ENCODE measurements at places on chromosomes 11 and 22.
A peak's percentile ranks its signal among the peaks of the same experiment; 100 is the strongest.

DNA sequence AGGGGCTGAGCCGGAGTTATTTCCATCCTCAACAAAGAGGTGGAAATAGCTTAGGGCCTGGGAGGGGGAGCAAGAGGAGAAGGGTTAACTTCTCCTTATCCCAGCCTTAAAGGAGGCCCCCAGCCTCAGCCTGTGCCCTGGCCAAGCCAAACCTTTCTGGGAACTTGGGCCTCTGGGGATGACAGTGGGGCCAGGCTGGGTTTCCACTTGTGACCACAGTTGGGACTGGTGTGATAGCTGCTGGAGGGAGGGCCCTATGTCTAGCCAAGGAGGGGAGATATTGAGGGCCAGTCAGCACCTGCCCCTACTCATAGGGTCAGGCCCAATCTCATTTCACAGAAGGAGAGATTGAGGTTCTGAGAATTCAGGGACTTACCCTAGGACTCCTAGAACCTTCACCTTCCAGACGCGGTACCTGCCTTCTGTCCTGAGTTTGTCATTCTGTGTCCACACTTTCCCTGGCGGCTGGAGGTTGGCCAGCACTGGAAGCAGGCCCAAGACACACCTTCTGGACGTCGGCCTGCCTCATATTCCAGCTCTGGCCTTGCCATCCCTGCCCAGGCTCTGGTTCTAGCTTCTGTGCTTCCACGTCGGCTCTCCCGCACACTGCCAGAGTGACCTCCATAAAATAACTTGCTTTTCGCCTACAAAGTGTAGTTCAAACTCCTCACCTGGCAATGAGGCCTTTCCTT lies 3.1 kb downstream of the RELT start:
- DNase-seq = no peak

- DNase-seq = no peak
Measured at GRCh38 chr11:117221775-117222517, 9.9 kb downstream of the PCSK7 start.

DNA sequence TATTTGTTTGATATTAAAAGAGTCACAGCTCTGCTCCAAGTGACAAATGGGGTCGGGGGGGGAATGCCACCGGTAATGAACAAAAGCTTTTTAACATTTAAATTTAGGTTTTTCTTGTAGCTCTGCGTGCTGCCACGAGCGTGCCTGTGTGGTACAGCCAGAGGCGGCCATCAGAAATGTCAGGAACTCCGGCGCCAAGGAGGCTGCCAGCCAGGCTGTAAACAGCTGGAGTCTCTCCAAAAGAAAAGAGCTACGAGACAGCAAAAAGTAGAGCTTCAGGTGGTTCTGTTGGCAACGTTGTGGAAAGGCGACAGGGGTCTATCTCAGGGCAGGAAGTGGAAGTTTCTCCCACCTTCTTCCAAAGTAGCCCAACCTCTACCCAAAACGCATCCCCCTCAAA lies 532.8 kb downstream of the OPCML start:
- no peak for DNase-seq

GRCh38 chr22:20587206-20587958 lies 80.0 kb downstream of the MED15 start:
- no peak for DNase-seq

DNA sequence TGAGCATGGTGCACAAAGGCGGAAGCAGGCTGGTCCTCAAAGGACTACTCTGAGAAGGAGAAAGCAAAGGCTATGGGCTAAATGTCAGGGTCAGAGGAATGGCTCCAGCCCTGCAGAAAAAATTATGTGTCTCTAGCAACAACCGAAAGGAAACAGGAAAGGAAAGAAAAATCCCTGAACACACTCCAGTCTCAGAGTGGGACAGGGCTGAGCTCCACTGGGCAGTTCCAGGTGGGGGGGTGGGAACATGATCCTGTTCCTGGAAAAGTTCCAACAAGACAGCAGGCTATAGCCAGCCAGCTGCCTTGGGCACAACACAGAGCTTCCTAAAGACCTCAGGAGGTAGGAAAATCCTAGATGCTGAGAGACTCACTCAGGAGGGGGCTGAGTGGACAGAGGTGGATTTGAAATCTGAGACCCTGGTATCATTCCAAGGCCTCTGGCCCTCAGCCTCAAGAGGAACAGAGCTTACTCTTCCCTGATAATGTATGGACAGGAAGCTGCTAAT lies 1088.2 kb downstream of the TBC1D22A start:
- no peak for DNase-seq

- no peak for DNase-seq
Measured at GRCh38 chr22:21012446-21013407, 2.2 kb upstream of the P2RX6 start.

DNA sequence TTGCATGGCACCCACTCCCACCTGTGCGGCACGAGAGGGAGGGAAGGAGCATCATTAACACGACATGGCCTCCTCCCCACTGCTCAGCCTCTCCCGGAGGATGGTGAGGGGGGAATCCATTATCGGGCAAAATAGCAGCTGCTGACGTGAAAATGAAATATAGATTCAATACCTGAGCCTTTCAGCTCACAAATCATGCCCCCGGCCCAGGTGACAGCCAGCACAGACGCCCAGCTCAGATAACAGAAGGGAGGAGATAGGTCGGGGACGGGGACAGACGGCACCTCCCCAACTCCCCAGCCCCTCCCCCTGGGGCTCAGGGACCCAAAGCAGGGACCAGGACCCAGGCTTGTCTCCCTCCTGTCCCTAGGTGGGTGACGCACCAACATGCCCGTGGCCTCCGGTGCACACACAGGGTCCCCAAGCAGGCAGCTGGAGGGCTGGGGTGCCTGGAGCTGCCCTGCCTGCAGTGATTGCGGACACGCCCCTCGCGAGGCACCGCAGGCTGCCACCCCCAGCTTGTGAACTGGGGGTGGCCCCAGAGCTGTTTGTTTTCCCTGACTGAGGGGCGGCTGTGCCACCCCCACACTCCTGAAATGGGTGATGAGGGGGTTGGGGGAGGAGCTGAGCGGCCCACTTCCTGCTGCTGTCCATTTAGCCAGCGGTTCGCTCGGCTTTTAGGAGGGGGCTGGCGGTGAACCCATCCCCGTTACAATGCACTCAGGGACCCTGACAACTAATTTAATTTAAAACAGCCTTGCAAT lies 31.7 kb downstream of the FLRT1 start:
- DNase-seq = peak; percentile 26

DNA sequence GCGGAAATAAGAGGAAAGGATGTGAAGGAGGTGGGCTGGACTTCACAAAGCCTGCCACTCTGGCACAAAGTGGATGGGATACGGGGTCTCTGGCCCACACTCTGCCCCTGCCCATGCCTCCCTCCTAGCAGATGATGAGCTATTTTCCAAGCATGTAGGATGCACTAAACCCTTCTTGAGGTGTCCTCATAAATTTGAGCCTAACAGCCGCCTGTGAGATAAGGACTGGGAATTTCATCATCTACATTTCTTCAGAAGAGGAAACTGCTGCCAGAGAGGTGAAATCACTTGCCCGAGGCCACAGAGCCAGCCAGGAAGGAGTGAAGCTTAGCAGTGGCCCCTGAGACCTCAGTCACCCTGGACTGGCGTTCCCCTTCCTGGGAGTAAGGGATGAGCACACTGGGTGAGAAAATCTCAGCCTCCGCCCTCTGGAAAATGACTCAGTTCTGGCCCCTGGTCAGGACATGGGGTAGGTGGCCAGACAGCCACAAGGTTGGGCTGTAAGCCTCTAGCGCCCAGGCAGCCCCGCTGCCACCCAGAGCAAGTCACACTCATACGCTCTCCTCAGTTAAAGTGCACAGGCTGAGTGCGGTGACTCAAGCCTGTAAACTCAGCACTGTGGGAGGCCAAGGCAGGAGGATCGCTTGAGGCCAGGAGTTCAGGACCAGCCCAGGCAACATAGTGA lies 27.9 kb downstream of the MB start:
- DNase-seq = no peak

DNA sequence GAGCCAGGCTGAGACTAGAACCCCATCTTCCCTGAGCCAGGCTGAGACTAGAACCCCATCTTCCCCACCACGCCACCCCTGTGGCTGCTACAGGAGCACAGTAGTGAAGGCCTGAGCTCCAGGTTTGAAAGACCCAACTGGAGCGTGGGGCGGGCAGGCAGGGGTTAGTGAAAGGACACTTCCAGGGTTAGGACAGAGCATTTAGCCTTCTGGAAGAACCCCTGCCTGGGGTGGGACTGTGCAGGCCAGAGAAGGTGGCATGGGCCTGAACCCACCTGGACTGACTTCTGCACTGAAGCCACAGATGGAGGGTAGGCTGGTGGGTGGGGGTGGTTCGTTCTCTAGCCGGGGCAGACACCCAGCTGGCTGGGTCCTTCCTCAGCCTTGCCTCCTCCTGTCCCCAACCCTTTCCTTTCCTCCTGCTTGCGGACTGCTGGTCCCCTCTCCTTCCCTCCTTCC lies 24.1 kb downstream of the SUN2 start:
- DNase-seq = no peak

- DNase-seq = no peak
Measured at GRCh38 chr22:22099833-22100812, 117.5 kb upstream of the TOP3B start.

- DNase-seq = peak; percentile 31
Measured at GRCh38 chr11:17760102-17761029, 25.8 kb downstream of the KCNC1 start.

DNA sequence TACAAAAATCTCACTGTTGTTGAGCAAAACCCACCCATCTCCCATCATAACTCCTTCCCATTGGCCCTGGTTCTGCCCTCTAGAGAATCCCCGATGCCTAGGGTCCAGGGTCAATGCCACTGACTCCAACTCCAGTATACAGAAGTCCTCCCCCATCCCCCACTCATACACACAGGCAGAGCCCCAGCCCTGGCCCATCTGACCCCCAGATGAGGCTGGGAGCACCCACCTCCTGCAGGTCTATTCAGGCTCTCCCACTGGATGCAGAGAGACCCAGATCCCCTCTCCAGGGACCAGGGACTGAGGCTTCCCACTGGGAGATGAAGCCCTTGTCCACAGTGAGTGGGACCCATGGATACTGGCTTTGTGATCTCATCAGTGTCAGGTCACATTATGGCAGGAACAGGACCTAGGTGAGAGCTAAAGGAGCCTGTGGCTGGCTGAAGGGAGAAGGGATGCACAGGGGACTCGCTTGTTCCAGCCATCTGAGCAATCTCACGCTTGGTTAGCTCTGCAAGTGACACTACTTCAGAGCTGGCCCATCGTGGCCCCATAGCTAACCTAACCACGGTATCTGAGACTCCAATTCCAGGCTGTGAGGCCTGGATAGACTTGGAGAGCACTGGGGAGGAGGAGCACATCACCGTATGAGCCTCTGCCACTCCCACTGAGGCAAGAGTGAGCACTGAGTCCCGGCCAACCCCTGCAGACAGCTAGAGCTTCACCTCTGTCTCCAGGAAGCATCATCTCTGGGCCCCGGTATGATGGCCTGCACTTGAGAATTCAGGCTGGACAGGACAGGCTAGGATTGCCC lies 35.7 kb downstream of the TRIM29 start:
- no peak for DNase-seq

GRCh38 chr22:49446759-49447710 lies 380.6 kb downstream of the BRD1 start:
- DNase-seq = no peak

DNA sequence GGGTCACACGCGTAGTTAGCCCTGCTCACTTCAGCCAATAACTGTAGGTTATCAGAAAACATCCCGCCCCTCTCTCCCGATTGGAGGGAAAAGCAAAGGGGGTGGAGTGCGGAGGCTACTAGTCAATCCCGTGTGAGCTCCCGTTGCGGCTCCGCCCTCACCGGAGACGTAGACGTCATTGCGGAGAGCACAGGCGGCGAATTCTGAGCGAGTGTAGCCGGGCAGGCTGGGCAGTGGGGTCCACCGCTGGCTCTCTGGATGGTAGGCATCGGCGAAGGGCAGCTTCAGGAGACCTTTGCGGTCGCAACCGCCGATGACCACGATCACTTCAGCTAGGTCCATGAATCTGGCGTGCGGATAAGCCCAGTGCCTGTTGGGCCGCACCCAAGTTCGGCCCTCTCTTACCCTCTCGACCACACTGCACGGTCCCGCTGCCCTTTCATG lies 4.7 kb downstream of the KLHL35 start:
- peak; percentile 79 for DNase-seq

- peak; percentile 67 for DNase-seq
Measured at GRCh38 chr11:118924591-118925585, 838 bp downstream of the BCL9L start.

- DNase-seq = no peak
Measured at GRCh38 chr11:78310500-78310909, 107.1 kb downstream of the GAB2 start.

GRCh38 chr11:4523666-4524065 lies 21.3 kb upstream of the OR52M1 start:
- no peak for DNase-seq

GRCh38 chr11:86749376-86749775 lies 51.0 kb upstream of the PRSS23 start:
- no peak for DNase-seq

DNA sequence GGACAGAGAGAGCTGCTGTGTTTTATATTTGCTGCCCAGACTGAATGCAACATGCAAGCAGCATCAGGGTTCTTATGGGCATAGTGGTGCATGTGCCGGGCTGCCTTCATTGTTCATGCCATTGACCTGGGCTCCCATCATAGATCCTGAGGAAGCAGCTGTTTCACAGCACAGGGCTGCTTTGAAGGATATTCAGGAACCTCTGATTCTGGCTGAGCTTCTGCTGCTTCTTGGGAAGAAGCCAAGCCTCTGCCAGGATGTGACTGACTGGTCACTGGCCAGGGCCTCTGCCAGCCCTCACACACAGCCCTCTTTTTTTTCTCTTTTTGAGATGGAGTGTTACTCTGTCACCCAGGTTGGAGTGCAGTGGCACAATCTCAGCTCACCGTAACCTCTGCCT lies 43.3 kb downstream of the CYB5R2 start:
- DNase-seq = no peak

DNA sequence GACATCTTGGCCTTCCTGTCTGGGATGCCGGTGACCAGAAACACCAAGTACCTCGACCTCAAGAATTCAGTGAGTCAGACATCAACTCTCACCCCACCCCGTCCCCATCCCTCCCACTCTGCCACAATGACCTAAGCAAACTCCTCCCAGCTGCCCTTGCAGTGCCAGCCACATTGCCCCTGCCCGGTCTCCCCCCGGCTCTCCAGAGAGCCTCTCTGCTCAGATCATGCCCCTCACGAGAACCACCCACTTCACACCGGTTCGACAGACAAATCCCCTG lies 23.6 kb upstream of the MYRF start:
- DNase-seq = no peak

DNA sequence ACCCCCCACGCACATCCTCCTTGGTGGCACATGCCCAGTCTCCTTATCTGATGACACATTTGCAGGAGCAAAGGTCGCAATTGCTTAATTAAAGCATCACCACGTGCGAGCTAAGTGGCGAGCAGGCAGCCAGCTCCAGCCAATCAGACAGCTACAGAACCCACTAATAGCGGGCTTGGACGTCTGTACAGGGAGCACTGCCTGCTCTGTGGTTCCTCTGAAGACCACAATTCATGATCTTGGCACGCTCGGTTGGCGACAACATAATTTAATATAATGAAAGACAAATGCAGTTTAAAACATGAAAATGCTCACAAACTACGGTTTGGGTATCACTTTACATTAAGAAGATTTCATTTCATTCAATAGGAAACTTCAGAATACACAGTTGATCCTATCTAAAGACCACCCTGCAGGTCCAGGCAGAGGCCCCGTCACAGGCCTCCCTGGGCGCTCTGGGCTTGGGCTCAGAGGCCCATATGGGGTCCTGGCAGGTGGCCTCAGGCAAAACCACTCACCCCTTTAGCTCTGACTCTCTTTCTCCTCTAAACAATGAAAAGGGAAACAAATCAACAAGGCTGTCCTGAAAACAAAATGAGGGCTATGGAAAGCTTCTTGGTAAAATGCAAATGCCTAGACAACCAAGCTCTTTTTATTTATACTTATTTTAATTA lies 10.4 kb downstream of the PACSIN2 start:
- peak; percentile 22 for DNase-seq

Measured in activated naive CD8-positive, alpha-beta T cell treated with anti-CD3 and anti-CD28 coated beads for 36 hours (primary cell).